ENCODE measurements at places on chromosomes 3 and 15.

DNA sequence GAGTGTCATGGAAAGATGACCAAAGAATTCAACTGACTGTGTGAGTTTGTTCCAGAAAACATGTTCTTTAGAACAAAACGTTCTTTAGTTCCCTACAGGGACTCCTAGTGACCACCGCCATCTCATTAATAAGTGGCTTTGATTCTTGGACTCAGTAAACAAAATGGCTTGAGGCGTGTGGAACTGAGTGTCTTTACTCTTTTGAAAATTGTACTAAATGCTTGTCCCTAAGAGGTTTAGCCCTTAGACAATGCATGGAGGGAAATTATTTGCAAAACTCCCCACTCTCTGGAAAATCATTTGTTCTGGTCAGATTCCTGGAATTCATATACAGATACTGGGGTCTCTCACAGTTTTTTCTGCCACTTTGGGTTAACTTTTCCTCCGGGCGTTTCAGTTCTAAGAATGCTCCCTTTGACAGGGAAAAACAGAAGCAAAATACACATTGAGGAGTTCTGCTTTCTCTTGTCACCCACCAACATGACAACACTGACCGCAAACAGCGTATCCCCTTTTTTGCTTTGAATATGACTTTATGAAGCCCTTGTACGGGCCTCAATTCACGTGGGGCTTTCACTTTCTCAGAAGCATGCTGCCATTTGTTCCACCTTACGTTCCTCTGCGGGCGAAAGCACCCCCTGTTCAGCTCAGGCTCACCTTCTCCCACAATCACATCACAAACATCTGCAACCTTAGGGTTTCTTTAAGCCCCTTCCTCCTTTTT is 15.3 kb upstream of the NRROS start:
- DNase-seq, result no peak

- DNase-seq, result no peak
These were observed 422.2 kb downstream of the FHIT start for GRCh38 chr3:60829058-60829457.

- no peak for DNase-seq
These were observed 16.8 kb downstream of the IGDCC4 start for GRCh38 chr15:65405791-65406423.

- no peak for DNase-seq
These were observed 46.2 kb downstream of the KBTBD8 start for GRCh38 chr3:67044295-67044694.

GRCh38 chr15:77009176-77009575 is 14.2 kb downstream of the PSTPIP1 start:
- no peak for DNase-seq

- DNase-seq, result no peak
These were observed 61.2 kb upstream of the LRTM1 start for GRCh38 chr3:54988838-54989630.

GRCh38 chr15:87661454-87662355 is 594.8 kb downstream of the NTRK3 start:
- no peak for DNase-seq

DNA sequence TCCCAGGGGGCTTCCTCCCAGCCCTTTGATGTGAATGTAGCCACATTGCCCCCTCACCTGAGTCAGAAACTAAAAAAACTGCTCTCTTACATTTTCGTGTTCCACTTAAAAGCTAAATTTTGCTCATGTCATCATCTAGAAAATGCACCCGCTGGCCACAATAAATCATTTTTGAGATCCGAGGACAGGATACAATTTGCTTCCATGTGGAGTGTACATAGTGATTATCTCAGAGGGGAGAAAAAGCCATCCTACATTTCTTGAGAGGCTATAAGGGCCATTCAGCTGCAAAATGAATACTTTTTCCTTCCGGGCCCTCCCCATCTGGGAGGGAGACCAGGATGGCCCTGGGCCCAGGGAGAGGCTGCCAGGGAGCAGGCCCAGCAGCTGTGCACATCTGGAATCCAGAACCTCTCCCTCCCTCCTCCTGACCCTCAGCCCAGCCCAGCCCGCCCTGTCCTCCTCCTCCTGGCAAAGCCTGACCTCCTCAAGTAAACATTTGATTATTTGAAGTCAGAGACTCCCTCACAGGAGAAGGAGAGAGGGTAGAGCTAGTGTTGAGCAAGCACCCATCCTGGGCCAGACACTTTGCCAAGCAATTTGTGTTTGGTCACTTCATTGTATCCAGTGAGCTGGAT is 59.1 kb downstream of the CORO2B start:
- DNase-seq, result no peak

DNA sequence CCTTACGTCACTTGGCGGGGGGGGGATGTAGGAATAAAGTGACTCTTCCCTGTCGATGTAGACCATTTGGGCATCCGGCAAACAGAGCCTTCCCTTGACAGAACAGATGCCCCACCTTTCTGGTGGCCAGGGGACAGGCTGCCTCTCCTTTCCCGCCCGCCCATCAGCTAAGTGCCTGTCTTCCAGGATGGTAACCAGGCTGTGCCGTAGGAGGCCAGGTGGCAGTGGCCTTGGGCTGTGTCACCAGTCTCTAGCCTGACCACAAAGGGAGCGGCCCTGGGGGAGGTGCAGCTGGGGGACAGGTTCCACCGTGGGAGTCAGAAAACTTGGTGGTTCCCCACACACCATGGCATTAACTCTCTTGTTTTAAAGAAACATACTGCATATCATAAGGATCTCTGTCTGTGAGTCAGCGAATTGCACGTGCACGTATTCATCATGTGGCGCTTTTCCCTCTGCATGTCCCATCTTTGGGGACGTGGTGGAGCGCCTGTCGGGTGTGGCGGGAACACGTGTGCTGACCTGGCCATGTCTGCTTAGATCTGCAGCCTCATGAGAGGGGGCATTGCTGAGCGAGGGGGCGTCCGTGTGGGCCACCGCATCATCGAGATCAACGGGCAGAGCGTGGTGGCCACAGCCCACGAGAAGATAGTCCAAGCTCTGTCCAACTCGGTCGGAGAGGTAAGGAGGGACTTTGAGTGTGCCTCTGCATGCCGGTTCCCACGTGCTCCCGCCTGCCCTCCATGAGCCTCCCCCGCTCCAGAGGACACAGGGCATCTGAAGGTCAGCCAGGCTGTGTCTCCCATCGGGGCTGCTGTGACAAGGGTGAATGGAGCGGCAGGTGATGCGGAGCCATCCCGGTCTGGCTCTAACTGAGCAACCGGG is 156.0 kb downstream of the NSMCE3 start:
- no peak for DNase-seq

GRCh38 chr15:47573673-47574072 is 143.6 kb upstream of the SEMA6D start:
- DNase-seq, result no peak

GRCh38 chr3:153835540-153835939 is 285.6 kb upstream of the ARHGEF26 start:
- no peak for DNase-seq

DNA sequence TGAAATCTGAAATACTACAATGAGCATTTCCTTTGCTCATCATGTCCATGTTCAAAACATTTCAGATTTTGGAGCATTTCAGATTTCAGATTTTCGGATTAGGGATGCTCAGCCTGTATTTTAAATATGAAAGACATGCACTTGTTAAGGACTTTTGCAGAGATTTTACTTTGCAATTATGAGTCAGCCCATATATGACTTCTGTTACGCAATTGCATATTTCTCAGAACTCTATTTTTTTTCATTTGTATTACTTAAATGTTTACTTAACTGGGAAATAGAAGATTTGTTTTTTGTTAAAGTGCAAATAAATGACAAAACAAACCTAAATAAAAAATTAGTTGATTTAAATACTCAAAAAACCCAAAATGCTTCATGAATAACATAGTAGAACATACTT is 376.2 kb downstream of the ZBTB20 start:
- DNase-seq, result no peak

DNA sequence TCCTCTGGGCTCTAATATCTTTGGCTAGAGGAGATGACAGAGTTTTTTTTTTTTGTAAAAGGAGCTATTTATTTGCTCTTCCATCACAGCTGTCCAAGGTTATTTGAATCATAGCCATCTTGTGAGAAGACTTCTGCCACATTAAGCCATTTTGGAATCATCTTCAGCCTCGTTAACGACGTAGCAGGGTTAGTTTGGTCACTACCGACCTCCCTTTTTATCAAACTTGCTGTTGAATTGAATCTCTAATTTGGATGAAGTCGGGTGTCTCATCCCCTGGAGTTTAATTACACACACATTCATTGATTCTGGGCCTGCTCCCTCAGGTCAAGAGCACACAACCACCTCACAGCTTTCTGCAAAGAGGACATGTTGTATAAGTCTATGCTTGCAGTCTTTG is 238.7 kb downstream of the CPNE4 start:
- DNase-seq, result no peak

DNA sequence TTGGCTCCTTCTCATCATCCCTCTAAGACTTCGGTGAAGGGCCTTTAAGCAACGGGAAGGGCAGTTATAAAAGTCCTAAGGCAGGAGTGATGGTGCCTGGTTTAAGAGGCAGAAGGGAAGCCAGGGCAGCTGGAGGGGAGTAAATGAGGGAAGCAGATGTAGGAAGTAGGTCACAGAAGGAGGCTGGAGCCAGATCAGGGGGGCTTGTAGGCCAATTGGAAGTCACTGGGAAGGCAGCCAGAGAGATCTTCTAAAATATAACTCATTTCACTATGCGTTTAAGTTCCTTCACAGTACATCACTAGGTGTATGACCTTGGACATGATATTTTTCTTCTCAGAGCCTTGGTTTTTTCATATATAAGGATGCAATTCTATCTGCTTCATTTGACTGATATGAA is 94.7 kb downstream of the MYH15 start:
- no peak for DNase-seq

DNA sequence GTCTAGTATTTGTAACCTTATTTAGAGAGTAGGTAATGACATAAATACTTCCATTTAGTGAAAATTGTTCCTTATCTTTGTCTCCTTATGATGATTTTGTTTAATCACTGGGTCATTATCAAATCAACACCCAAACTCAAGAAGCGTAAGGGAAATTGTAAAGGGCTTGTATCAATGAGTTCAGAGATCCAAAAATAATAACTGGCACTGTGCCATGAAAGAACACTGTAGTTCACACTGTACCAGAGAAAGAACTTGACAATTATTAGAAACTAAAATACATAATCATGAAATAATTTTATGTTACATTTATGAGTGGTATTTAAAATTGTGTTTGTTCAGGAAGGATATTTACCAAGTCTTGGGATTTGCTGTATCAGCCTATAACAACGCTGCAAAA is 895.4 kb downstream of the FHIT start:
- no peak for DNase-seq

GRCh38 chr15:71054286-71054952 is 60.9 kb upstream of the THSD4 start:
- DNase-seq, result no peak

DNA sequence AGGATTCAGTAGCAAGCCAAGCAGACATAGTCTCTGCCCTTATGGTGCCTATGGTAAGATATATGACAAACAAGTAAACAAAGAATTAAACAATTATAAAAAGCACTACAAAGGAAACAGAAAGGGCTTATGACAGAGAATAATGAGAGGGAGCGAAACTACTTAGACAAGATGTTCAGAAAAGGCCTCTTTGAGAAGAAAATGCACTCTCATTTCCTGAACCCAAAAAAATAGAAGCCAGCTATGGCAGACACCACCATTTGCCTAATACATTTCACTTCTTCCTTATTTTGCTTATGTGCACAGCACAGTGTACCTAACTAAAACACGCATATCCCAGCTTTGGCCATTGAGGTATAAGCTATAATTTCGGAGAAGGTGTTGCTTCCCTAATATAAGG is 465.5 kb upstream of the PPP2R3A start:
- DNase-seq, result no peak

- no peak for DNase-seq
These were observed 106.5 kb upstream of the ACP3 start for GRCh38 chr3:132210476-132211346.

DNA sequence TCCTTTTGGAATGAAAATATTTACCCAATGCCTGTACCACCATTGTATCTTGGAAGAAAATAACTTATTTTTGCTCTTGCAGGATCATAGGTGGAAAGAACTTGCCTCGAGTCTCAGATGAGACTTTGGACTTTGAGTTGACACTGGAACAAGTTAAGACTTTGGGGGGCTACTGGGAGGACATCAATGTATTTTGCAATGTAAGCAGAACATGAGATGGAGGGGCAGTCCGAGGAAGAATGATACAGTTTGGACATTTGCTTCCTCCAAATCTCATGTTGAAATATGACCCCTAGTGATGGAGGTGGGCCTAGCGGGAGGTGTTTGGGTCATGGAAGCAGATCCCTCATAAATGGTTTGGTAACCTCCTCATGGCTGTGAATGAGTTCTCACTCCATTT is 1428.6 kb downstream of the ZPLD1 start:
- no peak for DNase-seq

DNA sequence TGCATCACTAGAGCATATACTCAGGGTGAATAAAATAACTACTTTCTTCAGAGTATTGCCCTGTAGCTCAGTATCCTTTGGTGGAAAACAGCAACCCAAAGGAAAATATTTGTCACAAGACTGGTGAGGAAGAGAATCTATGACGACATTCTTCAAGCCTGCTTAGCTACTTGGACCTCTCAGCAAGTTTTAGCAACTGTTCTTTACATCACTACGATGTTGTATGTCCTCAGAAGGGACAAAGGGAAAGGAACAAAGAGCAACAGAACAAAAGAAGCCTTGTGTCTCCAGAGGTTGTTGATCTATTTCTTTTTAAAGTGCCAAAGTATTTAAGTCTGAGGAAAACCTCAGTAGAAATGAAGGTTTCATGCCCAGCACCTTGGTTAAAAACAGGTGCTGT is 746.7 kb downstream of the NAALADL2 start:
- DNase-seq, result no peak

DNA sequence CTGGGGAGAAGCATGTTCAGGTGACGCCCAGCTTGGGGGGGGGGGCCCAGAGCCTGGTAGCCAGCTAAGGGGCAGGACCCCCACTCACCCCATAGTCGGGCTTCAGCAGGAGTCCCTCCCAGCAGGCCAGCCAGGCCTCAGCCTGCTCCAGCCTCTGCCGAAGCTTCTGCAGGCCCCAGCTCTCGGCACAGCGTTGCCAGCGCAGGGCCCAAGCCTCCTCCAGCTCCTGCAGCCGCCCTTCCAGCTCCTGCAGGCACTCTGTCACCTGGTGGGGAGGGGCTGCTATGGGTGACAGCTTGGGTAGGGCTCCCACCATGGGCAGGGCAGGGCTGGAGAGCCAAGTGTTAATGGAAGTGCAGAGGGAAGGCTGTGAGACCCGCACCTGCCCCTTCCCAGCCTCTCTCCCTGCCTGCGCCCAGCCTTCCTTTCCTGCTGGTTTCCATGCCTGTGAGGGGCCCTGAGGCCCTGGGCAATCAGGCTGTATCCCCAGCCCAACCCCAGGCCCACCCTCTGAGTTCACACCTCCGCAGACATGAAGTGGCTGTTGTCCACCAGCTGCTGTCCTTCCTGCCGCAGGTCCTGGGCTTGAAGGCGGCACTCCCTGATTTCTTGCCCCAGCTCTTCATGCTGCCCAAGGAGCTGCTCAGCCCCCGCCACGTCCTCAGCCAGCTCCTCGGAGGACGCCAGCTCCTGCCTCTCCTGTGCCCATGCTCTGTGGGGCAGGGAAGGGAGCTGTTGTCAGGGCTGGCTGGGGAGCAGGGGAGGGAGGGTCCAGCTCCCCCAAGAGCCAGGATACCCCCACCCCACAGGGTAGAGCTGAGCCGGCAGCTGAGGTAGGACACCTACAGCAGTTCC is 14.3 kb downstream of the PLA2G4B start:
- DNase-seq, result no peak
